ENCODE measurements at places on chromosomes 16 and 17.

- DNase-seq, result no peak
These were observed 2.9 kb downstream of the PPM1D start for GRCh38 chr17:60602871-60603270.

DNA sequence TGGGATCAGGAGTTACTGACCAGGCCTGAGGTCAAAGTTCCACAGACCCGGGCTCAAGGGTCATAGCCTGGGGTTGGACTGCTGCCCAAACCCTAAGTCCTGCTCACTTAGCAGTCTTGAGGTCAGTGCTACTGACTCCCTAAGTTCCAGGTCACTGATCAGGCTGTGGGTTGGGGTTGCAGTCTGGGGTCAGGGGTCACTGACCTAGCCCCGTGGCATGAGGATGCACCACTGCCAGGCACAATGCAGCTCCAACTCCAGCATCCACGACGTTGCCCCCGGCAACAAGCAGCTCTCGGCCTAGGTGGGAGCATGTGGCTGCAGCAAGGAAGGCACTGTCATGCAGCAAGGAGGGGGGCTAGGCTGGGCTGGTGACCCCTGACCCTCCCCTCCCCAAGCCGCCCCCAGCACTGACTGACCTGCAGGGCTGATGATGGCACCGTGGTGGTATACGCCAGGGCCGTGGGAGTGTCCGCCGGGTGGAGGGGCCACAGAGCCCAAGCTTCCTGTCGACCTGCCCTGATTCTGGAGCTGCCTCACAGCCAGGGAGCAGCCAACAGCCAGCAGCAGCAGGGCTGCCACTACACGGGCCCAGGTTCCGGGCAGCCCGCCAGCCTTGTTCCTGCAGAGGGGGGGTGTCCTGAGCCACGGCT is 1.1 kb downstream of the GGT6 start:
- DNase-seq, result no peak

DNA sequence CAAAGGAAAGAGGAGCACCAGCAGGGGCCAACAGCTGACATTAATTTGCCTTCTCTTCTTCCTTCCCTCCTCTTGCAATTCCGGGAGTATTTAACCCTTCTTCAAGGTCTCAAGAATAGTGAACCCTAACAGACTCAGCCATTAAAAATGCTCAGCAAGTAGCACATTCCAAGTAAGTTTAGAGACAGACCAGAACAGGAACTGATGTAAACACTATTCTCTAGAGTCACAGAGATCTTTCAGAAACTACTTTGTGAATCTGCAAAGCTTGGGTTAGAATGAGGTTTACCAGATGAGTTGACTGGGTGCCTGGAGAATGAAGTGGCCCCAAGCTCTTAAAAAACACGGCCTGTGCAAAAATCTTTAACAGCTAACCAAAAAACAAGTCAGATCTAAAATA is 50.9 kb downstream of the TEX2 start:
- DNase-seq, result no peak

GRCh38 chr16:19563377-19563776 is 7.9 kb downstream of the VPS35L start:
- DNase-seq, result no peak

- DNase-seq, result no peak
These were observed 908 bp downstream of the CALB2 start for GRCh38 chr16:71359431-71359830.
